Hair follicular keratinocyte (primary cell): ENCODE measurements at places on chromosomes 11 and 22. TPM values are rescaled to one million over a fixed set of nuclear protein-coding genes. Genes with fewer than 3 reads are reported as not detected.

POU2AF2 gene
- total RNA-seq: not detected in 2 replicates

APIP gene
- total RNA-seq: 14.8 and 29.4 TPM in 2 replicates

GAL3ST1 gene
- total RNA-seq: not detected in 2 replicates

CCS gene
- total RNA-seq: 20.0 and 24.5 TPM in 2 replicates

TPBGL gene
- total RNA-seq: not detected in 2 replicates

VPS26B gene
- 33.7 and 43.8 TPM in 2 replicates for total RNA-seq

RIC3 gene
- 0.16 TPM in 1 of 2 replicates, not detected in the other for total RNA-seq
